NCI-H774 (cell line): ENCODE measurements at places on chromosomes 13 and 19.
A peak's percentile ranks its signal among the peaks of the same experiment; 100 is the strongest.

DNA sequence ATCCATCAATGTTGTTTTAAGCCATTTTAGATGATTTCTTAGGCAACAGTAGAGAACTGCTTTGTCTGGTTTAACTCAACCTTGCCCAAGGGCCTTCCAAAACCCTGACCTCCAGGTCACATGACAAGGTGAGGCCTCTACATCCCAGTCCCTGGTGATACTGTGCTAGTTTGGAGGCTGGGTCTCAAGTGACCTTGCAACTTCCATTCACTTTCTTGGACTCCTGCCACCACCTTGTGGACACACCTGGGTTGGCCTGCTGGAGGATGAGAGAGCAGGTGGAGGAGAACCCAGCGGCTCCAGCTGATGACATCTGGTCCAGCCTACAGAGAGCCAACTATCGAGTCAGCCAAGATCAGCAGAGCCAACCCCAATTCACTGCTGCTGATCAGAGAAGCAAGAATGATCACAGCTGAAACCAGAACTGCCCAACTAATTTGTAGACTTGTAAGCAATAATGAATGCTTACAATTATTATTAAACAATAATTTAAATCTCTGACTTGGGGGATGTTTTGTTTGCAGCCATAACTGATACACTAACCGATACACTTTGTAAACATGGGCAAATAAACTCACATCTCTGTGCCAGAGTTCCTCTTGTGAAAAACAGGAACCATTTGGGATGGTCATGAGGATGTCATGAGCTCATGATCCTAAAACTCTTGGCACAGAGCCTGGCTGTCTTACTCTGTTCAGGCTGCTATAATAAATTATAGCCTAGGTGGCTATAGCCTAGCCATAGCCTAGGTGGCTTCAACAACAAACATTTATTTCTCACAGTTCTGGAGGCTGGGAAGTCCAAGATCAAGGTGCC is 11.5 kb downstream of the FAM187B start:
- peak; percentile 11 for DNase-seq

DNA sequence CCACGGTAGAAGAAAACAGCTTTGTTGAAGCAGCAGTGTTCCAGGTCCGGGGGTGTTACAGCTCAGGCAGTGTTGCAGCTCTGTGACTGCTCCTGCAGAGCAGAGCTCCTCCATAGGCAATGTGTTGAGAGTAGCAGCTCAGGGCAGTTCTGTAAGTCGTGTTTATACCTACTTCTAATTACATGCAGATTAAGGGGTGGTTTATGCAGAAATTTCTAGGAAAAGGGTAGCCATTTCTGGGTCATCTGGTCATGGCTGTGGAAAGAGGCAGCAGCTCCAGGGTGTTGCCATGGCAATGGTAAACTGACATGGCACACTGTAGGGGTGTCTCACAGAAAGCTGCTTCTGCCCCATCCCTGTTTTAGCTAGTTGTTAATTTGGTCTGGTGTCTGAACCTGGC is 316.4 kb downstream of the GPC5 start:
- DNase-seq, result no peak

- peak; percentile 17 for DNase-seq
Observed at GRCh38 chr13:28819735-28820098, 422 bp upstream of the MTUS2 start.

DNA sequence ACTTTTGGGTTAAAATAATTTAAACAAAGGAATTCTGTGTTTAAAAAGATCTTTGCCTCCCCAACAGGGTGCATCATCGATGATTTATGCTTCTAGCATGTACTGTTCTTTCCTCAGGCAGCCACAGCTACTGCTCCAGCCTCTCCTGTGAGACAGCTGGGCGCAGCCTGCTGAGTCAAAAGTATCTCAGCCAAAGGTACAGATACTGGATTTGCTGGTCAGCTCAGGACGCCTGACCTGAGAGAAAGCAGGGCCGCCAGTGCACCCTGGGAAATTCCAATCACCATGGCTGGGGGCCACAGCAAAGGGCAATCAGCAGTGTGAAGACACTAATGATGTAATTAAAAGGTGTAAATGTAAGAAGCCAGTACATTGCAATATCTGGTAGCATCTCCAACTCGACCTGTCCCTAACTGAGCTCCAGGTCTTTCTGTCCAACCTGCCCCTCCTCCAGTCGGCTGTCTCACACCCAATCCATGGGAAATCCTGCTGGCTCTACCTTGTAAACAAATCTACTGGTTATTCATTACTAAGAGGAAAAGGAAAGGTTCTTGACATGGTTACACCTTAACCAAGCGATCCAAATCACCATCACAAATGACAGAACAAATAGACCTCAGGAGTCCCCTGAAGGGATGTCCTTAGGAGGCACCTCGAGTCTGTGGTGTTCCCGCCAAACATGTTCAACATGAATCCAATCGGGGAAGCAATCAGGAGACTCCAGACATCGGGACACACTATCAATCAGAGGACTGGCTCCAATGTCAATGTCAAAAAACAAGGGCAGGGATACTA is 7.3 kb downstream of the OPA3 start:
- no peak for DNase-seq

DNA sequence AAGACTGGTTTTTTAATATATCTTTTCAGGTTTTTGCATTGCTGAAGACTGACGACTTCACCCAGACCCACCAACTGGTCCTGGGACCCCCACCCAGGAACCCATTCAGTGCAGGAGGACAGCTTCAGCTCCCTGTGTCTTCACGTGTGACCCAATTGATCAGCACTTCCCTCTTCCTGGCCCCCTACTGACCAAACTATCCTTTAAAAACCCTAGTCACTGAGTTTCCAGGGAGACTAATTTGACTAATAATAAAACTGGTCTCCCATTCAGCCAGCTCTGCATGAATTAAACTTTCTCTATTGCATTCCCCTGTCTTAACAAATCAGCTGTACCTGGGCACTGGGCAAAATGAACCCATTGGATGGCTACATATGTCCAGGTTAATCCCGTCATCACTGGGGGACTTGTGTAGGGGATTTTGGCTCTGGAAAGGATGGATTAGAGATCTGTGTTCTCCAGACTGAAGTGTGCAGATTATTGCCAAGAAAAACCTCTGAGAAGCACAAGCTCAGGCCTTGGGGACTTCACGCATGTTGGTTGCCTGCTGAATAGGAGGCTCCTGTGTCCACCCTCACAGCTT is 16.3 kb upstream of the PARP4 start:
- no peak for DNase-seq

- no peak for DNase-seq
Observed at GRCh38 chr13:99297331-99297730, 9.9 kb downstream of the GPR183 start.

- no peak for DNase-seq
Observed at GRCh38 chr19:15424121-15424520, 5.3 kb upstream of the AKAP8L start.

DNA sequence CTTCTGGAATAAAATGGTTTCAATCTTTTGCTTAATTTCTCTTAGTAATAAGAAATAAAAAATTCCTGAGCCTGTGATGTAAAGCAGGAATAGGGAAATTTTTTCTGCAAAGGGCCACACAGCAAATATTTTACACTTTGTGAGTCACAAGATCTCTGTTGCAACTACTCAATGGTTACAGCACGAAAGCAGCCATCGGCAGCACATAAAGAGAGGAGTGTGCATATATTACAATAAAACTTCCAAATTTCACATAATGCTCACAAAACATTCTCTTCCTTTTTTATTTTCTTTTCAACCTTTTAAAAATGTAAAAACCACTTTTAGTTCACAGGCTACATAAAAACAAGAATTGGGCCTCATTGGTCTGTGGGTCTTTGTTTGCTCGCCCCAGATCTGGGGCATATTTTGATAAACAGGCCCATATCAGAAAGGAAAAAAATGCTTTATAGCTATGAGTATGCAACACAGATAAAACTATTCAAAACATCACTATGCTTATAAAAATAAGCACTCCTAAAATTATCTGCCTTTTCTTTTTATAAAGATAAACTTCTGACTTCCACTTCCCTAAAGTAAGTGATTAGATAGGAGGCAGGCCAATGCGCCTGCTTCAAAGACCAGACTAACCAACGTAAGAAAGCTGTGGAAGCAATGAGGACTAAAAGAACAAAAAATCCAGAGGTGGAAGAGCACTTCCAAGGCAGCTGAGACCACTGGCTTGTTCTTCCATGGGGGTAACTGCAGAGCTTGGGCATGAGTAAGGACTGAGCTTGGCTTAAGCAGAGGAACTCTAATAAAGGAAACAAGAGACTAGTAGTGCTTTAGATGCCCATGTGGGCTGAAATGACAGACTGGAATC is 26.5 kb downstream of the MYCBP2 start:
- DNase-seq, result no peak

GRCh38 chr13:23020246-23020843 is 160.4 kb upstream of the SGCG start:
- DNase-seq, result peak; percentile 36

DNA sequence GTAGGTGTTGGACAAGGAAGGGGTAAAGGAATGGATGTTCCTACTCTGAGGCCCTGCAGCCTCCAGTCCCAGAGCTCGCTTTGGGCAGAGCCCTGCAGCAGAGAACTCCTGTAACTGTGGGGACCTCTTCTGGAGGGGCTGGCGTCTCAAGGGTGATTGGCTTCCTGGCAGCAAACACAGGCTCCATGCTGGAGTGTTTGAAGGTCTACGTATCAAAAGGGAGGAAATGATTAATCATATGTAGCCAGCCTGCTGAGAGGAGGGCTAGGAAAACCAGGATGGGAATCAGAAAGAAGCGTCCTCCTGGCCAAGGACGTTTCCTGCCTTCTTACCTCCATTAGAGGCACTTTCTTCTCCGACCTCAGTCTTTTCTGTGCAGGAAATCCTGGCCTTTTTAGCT is 208.5 kb downstream of the TSHZ3 start:
- no peak for DNase-seq

- DNase-seq, result peak; percentile 79
Observed at GRCh38 chr19:45076029-45076850, at the start of gene ZNF296. TSS of gene ZNF296 (minus strand) at chr19:45076478. CDS start at chr19:45076373, 105 bp downstream.

- DNase-seq, result no peak
Observed at GRCh38 chr19:48487948-48488347, 18.8 kb downstream of the CYTH2 start.

DNA sequence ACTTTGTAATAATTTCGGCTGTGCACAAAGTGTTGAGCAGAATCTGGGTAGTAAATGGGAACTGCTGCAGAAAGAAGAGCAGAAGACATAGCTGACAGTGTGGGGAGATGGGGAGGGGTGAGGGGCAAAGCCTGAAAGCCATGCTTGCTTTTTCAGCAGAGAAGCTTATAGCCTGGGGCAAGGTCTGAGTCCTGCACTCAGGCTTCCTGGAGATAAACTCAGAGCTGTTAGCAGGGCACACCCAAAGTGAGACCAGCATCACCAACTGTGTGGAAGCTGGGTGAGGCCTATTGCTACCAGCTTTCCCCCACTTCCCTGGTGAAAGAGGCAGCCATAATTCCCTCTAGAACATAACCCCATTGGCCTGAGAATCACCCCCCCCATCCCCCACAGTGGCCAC is 15.6 kb upstream of the LHFPL6 start:
- no peak for DNase-seq

DNA sequence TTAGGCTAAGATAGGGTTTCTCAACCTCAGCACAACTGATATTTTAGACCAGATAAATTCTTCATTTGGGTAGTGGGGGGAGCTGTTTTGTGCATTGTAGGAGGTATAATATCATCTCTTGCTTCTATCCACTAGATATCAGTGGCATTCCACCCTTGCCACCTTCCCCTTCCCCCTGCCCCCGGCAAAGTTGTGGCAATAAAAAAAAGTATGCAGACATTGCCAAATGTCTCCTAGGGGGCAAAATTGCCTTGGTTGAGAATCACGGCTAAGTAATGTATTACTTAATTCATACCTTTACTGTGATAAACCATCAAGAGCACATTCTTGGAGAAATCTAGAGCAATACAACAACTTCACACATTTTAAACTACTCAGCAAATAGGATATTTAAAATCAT is 51.4 kb downstream of the UBL3 start:
- DNase-seq, result no peak

GRCh38 chr19:6273701-6274601 is 5.8 kb downstream of the MLLT1 start:
- no peak for DNase-seq

GRCh38 chr13:76600081-76600480 is 286.1 kb downstream of the KCTD12 start:
- no peak for DNase-seq

- peak; percentile 66 for DNase-seq
Observed at GRCh38 chr13:91347202-91347995, at the start of gene MIR17HG. TSS of gene MIR17HG (plus strand) at chr13:91347687.

- DNase-seq, result no peak
Observed at GRCh38 chr19:14073925-14074838, 1.6 kb downstream of the MISP3 start.

- no peak for DNase-seq
Observed at GRCh38 chr13:43657485-43657884, 129.3 kb downstream of the ENOX1 start.

DNA sequence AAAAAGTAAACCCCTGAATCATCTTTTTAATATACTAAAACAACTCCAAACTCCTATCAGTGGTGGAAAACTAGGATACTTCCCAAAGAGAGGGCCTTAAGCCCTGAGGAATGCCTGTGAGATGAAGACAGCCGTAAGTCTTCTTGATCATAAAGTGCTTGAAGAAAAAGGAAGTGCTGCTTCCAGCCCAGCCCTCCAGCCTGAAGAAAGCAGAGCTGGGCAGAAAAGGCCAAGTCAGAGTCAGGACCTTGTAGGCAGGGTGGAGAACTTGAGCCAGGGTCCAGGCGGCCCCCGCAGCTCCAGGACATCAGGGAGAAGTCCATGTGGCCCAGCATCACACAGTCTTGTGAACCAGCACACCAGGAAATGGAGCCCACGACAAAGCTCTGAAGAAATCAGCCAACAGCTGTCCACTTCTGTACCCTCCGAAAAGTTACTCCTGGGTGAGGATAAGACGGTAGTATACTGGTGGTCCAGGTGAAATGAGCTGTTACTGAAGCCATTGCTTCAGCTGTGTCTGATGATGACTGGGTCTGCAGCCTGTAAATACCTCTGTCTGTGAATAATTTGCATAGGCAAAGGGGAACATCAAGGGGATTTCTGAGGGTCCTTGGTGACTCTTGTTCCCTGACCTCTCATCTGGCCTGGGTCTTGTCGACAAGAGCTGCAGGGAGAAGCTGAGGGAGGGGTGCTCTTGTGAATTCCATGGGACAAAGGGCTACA is 18.7 kb upstream of the CRYL1 start:
- DNase-seq, result no peak

GRCh38 chr13:27868641-27869435 is 51.0 kb upstream of the PDX1 start:
- no peak for DNase-seq
